ENCODE measurements at places on chromosomes 7 and 10.

GRCh38 chr7:87202705-87203104 is 16.8 kb downstream of the TMEM243 start:
- no peak for DNase-seq

- DNase-seq: no peak
Measured at GRCh38 chr10:76959111-76959510, 678.5 kb downstream of the KCNMA1 start.

DNA sequence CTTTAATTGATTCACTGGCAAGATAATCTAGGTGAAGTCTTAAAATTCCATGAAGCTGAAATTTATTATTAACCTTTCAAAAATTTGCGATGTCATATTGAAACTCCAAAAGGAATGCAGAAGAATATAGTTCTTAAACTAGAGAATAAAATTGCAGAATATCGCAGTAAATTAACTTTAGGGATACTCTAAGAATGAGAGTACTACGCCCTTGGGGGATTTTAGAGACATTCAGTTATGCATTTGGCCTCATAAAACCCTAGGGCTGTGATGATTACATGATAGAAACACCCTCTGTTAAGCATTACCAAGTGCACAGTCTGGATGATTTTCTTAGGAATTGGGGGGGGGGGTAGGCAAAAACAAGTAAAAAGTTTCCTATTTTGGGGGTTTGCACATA is 3.7 kb downstream of the WNT2 start:
- DNase-seq: no peak

DNA sequence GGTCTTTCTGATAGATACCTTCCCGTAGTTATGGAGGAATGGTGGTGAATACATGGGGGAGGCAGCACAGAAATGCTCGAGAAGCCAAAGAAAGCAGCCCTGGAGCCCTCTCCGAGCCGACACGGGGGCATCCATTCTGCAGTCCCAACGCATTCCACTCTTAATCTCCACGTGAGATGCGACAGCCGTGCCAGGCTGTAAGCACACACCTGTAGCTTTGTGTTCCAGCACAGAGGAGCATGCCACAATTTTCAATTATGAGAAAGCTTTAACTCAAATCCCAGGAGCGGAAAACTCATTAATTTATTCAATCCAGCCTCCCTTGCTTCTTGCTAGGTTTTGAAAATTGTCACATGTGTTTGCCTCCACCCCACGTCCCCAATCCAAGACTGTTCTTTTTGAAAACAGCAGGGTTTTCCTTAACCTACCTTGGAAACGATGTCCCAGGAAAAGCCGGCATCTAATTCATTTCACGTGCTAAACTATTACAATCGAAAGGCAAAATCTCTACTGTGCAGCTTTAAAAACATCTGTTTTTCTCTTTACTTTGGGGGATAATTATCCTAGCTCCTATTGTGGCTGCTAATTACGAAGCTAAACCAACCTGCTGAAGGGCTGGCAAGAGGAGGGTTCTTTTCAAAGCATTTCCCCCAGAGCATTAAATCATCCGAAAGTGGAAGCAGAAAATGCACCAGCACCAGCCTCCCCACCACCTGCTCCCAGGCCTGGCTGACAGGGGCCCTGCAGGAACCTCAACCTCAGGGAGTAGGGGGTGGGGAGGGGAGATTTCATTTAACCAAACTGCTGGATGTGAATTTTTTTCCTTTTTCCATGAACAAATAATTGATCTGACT is 56.0 kb upstream of the CHST15 start:
- peak; percentile 22 for DNase-seq

DNA sequence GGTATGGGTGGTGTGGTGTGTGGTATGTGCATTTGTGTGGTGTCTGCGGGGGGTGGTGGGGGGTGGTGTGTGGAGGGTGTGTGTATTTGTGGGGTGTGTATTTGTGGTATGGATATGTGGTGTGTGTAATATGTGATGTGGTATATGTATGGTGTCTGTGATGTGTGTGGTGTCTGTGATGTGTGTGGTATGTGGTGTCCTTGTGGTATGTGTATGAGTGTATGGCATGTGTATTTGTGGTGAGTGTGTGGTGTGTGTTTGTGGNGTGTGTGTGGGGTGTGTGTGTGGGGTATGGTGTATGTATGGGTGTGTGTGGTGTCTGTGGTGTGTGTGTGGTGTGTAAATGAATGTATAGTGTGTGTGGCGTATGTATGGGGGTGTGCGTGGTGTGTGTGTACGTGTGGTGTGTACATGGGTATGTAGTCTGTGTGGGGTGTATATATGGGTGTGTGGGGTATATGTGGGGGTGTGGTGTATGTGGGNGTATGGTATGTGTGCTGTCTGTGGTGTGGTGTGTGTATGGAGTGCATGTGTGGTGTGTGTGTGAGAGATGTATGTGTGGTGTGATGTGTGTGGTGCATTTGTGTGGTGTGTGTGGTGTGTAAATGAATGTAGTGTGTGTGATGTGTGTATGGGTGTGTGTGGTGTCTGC is 27.1 kb upstream of the CHST15 start:
- DNase-seq: no peak

DNA sequence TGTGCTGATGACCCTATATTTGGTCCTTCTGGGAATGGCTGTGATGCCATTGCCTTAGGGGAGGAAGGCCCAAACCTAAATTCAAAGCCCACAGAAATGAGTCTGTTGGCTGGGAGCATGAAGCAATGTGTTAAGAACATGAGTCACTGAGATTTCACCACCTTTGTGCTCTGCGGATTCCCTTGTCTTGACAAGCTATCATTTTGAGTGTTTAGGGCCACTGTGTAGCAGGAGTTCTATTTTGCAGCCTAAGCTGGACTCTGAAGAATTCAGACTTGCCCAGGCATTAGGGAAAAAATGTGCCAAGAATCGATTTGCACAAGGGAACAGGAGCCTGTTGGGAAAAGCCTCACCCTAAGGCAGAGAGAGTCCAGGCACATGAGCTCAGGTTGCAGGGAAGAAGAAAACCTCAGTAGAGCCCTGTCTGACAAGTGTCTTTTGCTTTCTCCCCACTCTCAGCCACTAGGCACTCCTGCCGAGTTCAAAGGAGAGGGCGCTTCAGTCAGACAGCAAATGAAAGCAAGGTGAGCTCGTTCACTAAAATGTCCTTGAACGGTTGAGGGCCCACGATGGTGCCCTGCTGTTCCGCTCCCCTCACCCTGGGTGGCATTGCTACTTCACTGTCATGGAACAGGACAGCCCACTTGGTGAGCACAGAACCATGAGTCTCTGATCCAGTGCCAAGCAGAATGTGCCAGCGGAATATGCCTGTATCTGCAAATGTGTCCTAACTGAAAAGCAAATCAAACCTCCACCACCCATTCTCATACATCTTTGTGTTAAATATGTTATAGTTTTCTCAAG is 93.6 kb downstream of the PRLHR start:
- DNase-seq: no peak

DNA sequence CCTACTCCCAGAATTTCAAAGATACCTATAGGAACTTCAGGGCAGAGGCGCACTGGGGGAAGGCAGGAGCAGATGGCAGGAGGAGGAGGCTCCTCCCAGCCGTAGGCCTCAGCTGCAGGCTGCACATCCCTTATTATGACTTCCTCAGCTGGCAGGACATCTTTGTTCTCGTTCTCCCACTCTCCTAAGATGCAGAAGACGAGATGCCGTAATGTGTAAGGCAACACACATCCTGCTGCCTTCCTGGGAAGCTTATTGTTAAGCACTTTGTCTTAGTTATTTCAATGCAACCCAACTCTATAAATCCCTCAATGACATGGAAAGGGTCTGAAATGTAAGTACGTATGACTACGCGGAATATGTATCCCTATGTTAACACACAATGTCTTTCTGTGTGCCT is 599.8 kb upstream of the MGMT start:
- DNase-seq: no peak

DNA sequence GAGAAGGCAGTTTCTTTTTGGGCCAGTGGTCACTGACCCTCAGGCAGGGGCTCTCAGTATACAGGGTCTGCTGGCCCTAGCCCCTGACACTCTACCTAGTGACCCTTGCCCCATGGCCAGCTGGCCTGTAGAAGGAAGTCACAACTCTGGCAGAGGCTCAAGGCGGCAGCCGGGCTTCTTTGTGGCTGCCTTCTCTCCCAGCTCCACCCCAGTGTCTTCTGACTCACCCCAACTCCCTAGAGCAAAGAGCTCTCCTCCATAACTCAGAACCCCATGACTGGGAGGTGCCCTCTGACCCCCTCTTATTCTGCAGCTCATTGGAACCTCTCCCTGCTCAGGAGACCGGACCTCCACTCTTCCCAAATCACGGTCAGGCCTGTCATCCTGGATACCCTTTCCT is 358.2 kb downstream of the FGFR2 start:
- DNase-seq: no peak

DNA sequence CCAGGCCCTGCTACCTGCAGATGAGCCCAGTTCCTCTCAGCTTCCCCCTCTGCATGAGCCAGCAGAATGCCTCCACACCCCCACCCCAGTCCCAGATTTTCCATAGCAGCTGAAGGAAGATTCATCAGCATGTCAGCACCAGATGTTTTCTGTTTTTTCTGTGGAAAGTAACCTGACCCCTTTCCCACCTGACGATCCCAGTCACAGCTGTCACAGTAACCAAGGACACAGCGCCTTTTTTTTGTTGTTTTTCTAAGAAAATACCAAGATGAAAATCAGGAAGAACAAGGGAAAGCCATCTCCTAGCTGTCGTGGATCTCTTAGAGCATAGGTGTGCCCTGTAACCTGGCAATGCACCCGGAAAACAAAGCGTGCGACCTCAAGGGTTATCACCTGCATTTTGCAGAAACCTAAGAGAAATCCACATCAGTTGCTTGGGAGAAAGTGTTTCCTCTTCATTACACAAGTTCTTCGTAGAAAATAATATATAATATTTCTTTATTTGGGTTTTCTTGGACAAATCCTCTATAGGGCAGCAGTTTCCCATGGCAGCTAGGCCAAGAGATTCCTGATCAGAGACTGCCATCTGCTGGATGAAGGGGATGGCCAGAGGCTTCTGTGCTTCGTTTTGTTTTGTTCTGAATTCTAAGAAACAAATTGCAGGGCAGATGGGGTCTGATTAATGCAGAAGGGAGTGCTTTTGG is 401.9 kb downstream of the TNS3 start:
- no peak for DNase-seq
